Activated CD4-positive, alpha-beta T cell treated with anti-CD3 and anti-CD28 coated beads, Interleukin-10, Interleukin-2, amounts not matched to agents 100 ng/mL and 50 ng/mL, durations not matched to agents 16 hours and 8 hours (primary cell): ENCODE measurements at places on chromosomes 5 and 9.

DNA sequence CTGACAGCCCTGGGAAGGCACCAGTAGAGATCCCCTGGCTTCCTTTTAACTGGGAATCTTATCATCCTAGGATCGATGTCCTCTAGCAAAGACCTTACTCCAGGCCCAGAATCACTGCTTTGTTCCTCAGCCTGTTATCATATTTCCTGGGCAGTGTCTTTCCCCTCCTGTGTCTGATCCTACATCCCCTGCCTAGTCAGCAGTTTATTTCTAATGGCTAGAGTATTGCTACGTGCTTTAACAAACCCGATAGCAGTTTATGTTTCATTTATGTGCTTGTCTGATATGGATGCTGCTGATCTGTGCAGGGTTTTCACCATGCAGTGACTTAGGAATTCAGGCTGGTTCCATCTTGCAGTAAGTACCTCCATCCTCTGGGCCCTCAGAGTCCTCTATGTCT, 20.9 kb upstream of the BARX1 start:
- no peak for DNase-seq

DNA sequence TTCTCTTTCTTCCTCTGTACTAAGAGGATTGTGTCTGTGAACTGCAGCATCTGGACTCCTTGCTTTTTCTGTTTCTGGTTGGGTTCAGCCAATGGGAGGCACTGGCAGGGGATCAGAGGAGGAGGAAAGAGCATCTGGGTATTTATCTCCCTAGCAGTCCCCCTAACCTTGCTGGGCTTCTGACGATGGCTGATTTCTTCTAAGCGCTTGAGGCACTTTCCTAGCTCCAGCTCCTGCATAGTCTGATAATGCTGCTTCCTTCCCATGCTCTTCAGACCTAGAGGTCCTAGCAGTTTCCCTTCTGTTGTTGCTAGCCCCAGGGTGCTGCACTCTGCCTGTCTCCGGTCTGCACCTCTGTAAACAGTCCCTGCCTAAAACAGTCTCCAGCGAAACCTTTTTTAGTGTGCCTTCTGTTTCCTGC, 225.1 kb downstream of the PDZD2 start:
- DNase-seq: no peak

- DNase-seq: peak; percentile 47
Measured at GRCh38 chr9:89497257-89497963, 503 bp downstream of the SEMA4D start.

GRCh38 chr5:72006361-72006760, 100.9 kb upstream of the MAP1B start:
- DNase-seq: no peak

DNA sequence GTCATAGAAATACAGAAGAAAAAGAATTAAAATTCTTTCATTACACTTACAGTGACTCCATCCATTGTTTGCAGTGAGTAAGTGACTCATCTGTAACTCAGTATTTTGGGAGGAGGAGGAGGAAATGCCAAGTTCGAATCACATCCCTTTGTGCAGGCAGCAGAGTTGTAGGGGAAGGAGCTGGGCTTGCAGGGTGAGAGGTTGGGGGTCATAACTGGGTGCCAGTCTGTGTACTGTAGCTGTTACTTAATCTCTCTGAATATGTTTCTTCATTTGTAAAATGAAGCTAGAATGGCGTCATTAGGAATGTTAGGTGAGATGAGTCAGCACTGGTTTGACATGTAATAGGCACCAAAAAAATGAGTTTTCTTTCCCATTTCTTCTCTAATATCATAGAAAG, 235.7 kb upstream of the ADAMTSL1 start:
- no peak for DNase-seq

DNA sequence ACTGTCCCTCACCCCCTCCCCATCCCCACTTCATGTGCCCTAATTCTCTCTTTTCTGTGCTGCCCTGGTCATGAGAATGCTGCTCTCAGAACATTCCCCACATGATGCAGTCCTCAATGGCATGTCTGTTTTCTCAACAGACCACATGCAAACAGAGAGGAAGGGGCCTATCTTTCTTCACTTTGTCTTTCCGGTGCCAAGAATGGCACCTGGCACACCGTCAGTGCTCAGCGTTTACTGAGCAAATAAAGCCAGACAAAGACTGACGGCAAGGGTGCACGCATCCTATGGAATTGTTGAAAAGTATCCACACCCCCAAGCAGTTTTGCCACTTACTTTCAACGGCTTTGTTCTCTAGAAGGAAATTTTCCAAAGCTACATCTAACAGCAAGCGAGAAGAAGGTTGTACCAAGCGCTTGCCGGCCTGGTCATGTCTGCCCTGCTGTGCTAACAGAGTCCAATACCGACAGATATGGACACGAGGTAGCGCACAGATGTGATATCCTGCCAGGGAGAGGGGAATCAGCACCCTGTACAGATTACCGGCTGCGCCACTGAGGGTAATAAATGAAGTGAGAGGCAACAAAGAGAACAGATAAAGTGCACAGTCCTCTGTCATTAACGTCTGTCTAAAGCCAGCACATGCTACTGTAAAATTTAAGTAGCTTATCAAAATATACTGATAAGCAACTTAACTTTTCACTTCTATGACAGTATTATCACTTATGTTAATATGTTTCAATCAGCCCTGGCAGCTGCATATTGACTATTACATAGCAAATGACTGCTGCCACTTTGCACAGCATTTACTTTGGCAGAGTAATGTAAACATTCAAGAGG, 251.7 kb downstream of the DENND1A start:
- no peak for DNase-seq

- DNase-seq: peak; percentile 56
Measured at GRCh38 chr9:136407911-136408310, 2.5 kb downstream of the ENTR1 start.

DNA sequence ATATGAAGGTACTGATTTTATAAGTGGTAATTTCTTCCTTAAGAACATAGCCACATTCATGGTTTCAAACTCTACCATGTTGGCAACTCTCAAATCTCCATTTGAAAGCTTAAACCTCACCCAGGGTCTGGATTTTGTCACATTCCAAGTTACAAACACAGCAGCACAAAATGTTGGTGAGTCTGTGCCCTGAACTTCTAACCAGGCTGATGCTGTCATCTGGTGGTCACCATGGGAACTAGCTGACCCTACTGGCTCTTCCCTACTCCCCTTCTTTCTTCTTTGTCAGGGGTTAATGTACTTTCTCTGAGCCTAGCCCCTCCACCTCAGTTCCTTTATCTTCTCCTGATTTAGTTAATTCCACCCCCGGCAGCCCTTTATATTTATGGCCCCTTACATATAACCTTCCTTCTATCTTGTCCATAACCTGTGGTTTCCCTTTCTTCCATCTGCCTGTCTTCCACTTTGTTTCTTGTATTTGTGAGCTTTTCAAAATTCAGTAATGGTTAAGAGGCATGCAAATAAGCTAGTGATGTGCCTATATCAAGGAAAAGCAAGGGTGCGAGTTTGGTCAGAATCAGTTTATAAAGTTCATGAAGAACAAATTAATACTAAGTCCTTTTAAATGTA, 35.9 kb downstream of the TGFBR1 start:
- DNase-seq: peak; percentile 53

- DNase-seq: peak; percentile 60
Measured at GRCh38 chr5:168409591-168410458, 76.4 kb upstream of the RARS1 start.

GRCh38 chr5:1294206-1294834, 548 bp downstream of the TERT start:
- peak; percentile 15 for DNase-seq

GRCh38 chr5:20286512-20286911, 298.5 kb upstream of the CDH18 start:
- no peak for DNase-seq

DNA sequence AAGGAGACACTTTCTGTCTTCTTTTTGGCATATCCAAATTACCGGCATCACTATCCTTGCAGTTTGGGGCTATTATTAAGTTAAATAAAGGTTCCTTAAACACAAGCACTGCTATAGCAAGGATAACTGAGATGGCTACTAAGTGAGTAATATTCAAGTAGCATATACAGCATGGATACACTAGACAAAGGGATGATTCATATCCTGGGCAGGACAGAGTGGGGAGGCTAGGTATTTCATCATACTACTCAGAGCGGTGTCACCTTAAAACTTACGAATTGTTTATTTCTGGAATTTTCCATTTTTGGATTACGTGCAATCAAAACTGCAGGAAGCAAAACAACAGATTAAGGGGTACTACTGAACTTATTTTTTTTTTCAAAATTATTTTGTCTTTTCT, 54.1 kb downstream of the FER start:
- DNase-seq: peak; percentile 8

DNA sequence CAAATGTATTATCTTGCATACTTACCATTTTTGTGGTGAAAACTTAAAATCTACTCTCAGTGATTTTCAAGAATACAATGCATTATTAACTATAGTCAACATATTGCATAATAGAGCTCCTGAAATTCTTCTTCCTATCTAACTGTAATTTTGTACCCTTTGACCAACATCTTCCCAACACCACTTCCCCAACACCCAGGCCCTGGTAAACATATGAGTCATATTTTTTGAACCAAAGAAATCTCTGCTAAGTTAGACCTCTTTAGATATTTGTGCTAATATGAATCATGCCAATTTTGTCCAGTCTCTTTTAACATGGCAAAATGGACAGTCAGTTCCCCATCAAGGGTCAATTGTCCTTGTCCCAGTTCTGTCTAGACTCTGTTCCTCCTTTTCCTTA, 18.5 kb upstream of the RGS7BP start:
- no peak for DNase-seq

DNA sequence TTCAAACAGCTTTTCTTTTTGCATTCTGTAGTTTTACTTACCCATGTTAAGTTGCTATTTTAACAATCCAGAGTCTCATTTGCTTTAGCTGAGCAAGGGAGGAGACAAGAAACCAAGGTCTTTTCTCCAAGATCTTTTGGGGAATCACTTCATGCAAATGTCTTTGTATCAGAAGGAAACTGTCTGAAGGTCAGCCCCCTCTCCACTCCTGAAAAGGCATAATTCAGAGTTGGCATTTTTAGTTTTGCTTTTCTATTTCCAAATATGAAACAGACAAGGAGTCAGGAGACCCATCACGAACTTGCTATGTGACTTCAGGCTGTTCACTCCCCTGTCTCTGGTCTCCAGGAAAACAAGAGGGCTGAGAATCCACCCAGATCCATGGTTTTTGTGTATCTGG, 12.3 kb upstream of the TNFSF15 start:
- DNase-seq: no peak

DNA sequence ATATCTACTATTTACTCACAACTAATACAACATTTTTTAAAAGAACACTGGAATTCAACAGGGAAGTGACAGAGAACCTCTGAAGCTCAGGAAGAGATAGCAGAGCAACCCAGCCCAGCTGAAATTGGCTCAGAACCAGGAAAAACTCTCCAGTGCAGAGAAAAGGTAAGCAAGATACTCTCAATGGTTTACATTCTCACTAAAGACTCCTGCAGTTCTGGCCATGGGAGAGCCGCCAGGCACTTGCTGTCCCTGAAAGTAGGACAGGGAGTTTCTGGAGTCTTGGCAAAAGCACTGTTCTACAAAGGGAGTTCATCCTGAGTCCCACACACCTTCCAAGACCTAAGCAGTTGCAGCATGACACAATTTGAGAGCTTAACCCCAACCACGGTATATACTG, 330.8 kb downstream of the TRIM36 start:
- DNase-seq: no peak

DNA sequence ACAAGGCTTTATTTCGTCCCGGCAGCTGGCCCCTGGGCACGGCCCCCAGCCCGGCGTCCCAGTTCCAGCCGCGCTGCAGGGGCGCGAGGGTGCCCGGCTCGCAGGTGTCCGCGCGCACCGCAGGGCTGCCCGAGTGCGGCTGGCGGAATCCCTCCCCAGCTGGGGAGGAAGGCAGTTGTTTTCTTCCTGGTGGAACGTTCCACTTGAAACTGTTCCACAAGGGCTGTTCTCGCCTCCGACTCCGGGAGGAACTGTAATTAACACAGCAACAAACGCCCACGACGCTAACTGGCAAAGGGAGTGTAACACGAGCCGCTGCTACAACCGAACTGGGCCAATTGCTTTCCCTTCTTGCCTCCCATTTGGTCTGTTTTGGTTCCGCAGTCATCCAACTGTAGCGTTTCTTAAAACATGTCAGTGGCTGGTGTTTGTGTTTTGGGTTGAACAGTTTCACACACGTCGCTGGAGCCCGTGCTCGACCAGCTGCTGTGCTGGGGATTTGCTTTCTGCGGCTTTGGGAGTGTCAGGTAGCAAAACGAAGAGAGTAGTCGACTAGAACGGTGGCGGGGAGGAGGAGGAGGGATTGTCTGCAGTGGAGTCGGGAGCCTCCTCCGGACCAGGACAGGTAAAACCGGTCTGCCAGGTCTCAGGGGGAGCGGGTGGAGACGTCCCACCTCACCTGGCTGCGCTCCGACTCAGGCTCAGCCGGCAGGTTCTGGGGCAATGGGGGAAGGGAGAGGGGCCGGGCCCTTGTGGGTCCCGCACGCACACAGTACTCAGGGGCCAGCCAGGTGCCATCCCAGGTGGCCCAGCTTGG, 131.6 kb upstream of the NIPBL start:
- peak; percentile 31 for DNase-seq

DNA sequence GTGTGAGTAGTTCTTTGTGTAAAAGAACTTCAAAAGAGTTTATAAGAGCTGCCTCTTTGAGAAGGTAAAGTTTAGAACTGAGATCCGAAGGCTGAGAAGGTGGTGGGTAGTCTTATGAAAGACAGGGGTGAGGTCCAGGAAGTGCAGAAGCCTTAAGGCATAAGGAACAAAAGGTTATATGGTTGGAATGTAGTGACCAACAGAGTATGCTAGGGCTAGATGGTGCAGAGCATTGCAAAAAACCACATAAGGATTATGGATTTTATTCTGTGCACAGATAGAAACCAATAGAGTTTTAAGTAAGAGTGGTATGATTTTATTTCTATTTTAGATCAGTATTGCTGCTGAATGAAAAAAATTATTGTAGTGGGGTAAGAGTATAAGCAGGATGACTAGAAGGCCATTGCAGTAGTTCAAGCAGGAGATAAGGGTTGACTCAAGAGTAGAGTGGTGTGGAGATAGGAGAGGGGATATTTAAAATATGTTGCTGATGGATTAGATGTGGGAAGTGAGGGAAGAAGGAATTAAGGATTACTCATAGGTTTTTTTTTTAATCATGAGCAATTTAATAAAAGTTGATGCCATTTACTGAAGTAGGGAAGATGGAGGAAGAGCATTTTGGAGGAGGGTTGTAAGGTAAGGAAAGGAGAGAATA, 3.7 kb downstream of the RECK start:
- DNase-seq: no peak

DNA sequence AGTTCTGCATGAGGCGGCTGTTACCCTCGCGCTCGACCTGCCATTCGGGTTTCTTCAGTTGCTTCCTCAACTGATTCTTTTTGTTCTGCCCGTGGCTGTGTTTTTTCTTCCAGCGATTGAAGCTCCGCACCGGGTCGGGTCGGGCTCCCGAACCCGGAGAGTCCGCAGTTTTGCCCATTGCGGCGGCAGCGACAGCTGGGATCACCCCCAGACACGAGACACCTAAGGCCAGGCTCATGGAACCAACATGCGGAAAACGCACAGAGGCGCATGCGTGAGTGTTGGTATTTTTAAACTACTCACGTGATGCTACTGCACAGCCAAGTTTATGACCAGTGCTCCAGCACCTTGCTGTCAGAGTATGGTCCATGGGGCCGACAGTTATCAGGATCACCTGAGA, 100.0 kb downstream of the SPATA31D1 start:
- no peak for DNase-seq

- no peak for DNase-seq
Measured at GRCh38 chr9:87880116-87880515, 2.6 kb upstream of the SPATA31E1 start.

- DNase-seq: no peak
Measured at GRCh38 chr5:124056326-124056990, 544.5 kb downstream of the CSNK1G3 start.
